Stimulated activated CD4-positive, alpha-beta T cell treated with anti-CD3 and anti-CD28 coated beads, Interleukin-1b, Interleukin-23, amount 100 ng/mL, for 1 hour (primary cell): ENCODE measurements at places on chromosomes 1 and 21.

DNA sequence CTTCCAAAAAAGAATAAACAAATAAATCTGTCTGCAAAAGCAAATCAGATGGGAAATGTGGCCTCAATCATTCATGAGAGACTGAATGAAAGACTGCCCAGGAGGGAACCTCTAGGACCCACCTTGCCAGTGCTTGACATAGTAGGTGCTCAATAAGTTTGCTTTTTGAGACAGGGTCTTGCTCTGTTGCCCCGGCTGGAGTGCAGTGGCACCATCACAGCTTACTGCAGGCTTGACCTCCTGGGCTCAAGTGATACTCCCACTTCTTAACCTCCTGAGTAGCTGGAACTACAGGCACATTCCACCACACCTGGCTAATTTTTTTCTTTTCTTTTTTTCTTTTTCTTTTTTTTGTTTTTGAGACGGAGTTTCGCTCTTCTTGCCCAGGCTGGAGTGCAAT, 40.3 kb upstream of the CCSAP start:
- no peak for DNase-seq

- no peak for DNase-seq
Observed at GRCh38 chr1:216670118-216670883, 52.9 kb downstream of the ESRRG start.

GRCh38 chr1:190453550-190453949, 24.1 kb downstream of the BRINP3 start:
- DNase-seq = no peak

- DNase-seq = no peak
Observed at GRCh38 chr1:55542901-55543504, 327.8 kb upstream of the USP24 start.

GRCh38 chr1:93358293-93358692, 12.6 kb downstream of the DR1 start:
- DNase-seq = no peak
